ENCODE measurements at places on chromosomes 1 and 21.

GRCh38 chr1:204506969-204507316 is 9.3 kb upstream of the MDM4 start:
- peak; percentile 77 for DNase-seq

- no peak for DNase-seq
These were observed 73.9 kb downstream of the RAP1GAP start for GRCh38 chr1:21594935-21595897.

DNA sequence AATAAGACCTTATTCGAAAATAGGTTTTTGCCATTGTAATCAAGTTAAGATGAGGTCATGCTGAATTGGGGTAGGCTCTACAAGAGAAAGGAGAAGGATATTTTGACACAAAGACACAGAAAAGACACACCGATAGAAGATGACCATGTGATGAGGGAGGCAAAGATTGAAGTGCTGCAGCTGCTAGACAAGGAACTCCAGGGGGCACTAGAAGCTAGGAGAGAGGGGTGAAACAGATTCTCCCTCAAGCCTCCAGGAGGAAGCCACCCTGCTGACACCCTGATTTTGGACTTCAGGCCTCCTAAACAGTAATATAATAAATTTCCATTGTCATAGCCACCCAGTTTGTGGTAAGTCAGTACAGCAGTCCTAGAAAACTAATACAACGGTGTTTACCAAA is 506.8 kb upstream of the CAMK1G start:
- DNase-seq, result no peak

DNA sequence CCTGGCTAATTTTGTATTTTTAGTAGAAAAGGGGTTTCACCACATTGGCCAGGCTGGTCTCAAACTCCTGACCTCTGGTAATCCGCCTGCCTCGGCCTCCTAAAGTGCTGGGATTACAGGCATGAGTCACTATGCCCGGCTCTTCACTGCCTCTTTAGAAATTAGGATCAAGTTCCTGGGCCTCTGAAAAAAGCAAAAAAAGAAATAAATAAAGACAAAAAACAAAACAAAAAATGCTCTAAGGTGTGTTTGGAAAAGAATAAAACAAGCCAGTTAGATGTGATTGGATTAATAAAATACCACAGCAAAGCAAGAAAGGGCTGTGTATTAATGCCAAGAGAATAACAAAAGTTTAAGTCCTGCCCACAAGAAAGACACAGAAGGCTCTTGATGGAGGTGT is 4.2 kb upstream of the ABCB10 start:
- no peak for DNase-seq

- no peak for DNase-seq
These were observed 19.7 kb upstream of the GNG4 start for GRCh38 chr1:235669277-235669676.

- DNase-seq, result no peak
These were observed 16.3 kb upstream of the BEND5 start for GRCh38 chr1:48792961-48793360.

DNA sequence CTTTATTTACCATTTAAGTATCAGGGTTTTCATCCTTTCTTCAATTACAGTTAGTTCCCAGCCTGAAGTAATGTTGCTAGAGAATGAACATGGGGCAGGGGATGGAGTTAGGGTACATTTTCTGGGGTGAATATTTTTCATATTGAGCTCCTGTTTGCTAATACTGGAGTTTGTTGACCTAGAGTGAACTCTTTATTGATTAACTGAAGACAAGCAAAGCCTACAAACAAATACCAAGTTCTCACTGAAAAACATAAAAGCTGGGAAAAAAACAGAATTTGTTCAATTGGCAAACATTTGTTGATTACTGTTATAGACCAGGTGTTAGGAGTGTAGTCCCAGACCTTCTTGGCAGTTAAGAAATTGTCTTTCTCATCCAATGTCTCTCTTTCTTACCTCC is 28.2 kb upstream of the PIGV start:
- DNase-seq, result no peak

- DNase-seq, result peak; percentile 90
These were observed 130.4 kb upstream of the ADGRL2 start for GRCh38 chr1:81670286-81670685.

DNA sequence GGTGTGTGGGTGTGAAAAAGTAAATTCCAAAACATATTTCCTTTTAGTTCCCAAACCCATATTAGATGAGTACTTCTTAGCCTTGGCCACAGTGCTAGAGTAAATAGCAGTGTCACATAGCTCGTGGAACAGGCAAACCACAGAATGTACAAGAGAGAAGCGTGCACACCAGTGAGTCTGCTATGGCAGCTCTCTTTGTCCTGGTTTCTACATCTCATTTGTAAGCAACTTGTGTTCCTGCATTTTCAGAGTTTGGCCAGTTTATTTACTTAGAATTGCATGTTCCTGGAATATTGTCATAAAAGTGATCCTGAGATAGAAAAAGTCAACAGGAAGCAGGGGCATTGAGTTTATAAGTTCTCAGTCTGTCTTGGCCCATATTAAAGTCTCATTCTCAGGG is 142.1 kb downstream of the DHRS3 start:
- no peak for DNase-seq

- no peak for DNase-seq
These were observed 40.3 kb downstream of the CFHR5 start for GRCh38 chr1:197017558-197018146.

- peak; percentile 91 for DNase-seq
These were observed 1.2 kb downstream of the AMPD2 start for GRCh38 chr1:109620841-109621286.

- DNase-seq, result no peak
These were observed 381.5 kb upstream of the B3GALT2 start for GRCh38 chr1:193567937-193568336.

GRCh38 chr21:46183910-46184624 is at the start of gene SPATC1L:
Gene SPATC1L, minus strand, starts transcription at chr21:46184459. Its CDS starts 1,643 bp downstream, at chr21:46182816.
- DNase-seq, result peak; percentile 41

DNA sequence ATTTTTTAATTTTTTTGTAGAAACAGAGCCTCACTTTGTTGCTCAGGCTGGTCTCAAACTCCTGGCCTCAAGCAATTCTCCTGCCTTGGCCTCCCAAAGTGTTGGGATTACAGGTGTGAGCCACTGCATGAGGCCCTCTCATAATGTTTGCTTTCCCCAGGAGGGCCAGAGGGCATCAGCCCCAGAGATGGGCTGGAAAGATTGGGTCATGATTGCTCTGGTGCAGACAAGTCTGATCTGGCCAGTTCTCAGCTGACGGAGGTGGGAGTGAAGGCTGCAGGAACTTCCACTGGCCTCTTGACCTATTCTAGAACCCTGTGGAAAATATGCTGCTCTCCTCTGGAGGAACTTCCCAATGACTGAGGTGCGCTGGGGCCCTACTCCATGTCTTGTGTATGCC is 43.4 kb upstream of the RD3 start:
- no peak for DNase-seq

- no peak for DNase-seq
These were observed 16.8 kb upstream of the CNTN2 start for GRCh38 chr1:205026181-205026580.

DNA sequence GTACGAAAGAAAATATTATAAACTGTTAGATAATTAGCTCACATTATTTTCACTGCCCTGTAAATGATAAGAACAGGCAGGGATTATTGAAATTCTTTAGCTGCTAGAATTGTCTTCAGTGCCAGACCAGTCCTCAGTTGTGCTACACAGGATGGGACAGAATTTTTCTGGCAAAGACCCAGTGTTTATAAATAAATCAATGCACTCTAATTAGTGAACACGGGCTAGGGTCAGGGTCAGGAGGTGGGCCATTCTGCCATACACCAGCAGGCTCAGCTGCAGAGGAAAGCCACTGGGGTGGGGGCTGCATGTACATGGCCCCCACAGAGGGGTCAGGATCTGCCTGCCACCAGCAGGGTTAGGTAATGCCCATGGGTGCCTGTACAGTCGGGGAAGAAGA is 6.4 kb downstream of the BCAR3 start:
- no peak for DNase-seq

GRCh38 chr1:171292799-171293198 is 21.2 kb upstream of the FMO4 start:
- peak; percentile 89 for DNase-seq

- DNase-seq, result no peak
These were observed 102.3 kb upstream of the TIAM1 start for GRCh38 chr21:31446226-31446855.

DNA sequence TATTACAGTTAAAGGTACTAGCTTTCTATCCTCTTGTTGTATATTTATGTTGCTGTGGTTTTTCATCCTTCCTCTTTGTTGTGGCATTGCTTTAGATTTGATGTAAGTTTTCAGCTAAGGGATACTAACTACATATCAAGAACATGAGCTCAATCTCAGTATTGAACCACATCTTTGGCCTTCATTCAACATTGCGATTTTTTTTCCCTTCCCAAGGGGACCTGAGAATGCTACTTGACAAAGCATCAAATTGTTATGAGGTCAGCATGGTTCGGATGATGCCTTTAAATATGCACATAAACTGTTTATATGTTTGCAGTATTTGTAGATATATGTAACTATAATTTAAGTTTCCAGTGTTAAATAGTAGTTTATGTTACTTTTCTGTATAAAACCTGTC is 31.7 kb upstream of the GPR88 start:
- DNase-seq, result no peak

- DNase-seq, result peak; percentile 81
These were observed 56.5 kb downstream of the IRF2BP2 start for GRCh38 chr1:234553240-234554188.

DNA sequence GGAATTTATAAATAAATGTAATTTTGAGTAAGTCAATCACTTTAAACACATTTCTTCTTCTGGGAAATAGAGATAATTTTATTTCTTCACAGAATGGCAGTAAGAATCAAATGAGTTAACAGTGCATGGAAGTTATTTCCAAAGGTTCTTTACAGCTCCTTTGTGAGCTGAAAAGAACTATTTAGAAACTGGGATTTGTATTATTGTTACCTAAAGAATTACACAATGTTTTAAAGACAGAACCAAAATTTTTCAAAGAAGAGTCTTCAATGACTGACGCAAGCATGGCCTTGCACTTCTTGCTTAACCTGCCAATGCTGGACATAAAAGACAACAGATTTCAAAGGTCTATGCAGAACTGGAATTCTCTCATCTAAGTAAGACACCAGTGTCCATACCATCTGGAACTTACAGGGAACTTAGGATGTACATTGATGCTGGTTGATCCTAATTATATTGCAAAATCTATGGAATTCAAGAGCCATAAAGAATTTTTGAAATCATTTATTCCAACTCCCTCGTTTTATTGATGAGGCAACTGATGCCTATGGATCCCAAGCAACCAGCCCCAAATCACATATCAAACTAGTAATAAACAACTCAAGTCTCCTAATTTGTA is 2.7 kb downstream of the COLGALT2 start:
- no peak for DNase-seq

DNA sequence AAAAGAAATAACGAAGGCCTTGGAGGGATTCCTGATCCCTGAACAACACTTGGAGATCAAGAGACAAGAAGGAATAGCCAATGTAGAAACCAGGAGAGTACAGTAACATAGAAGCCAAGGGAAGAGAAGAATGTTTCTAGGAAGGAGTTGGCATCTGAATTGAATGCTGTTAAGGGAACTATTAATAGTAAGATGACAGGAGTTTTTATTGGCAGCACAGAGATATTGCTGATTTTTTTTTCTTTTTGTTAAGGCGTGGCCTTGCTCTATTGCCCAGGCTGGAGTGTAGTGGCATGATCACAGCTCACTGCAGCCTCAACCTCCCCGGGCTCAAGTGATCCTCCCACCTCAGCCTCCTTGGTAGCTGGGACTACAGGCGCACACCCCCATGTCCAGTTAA is 9.6 kb upstream of the SFT2D2 start:
- no peak for DNase-seq

DNA sequence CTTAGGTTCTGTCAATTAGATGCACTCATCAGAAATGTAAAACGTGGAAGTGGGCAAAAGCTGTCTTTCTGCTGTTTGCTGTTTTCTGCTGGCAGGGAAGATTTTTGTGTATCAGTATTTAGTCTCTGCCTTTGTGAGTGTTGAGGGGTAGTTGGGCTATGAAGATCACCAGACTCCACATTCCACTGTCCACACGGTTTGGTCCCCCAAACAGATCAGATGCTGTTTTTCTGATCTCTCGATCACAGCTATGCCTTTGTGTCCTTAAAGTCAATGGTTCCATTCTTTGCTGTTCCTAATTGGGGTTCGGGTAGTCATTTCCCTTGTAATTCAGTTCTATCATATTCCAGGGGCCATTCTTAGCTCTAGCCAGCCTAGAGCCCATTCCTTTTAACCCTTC is 27.0 kb upstream of the NPL start:
- no peak for DNase-seq
